ENCODE measurements at places on chromosomes 16 and 17.

GRCh38 chr16:23384878-23385277 lies 68.1 kb downstream of the COG7 start:
- DNase-seq: no peak

GRCh38 chr17:1989135-1989534 lies 36.0 kb downstream of the RTN4RL1 start:
- DNase-seq: no peak

GRCh38 chr16:84949772-84950436 lies 61.4 kb downstream of the ZDHHC7 start:
- no peak for DNase-seq

GRCh38 chr17:17812211-17813054 lies 24.4 kb downstream of the SREBF1 start:
- DNase-seq: peak; percentile 87

DNA sequence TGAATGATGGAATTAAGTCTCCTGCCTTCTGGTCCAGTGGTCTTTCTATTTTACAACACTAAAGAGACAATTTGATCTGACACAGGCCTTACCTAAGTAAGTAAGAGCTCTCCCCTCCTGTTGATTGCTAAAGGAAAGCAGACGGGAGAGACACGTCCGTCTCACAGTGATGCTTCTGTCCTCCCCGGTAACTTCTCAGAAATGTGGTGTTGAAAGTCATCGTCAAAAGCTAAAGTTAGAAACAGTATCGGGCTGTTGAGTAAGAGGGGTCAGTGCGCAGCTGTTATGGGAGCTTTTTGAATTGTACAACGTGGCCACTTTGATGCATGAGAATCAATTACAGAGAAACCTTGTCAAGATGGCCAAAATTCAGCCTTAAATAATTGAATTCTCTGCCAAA lies 1.9 kb upstream of the RBFOX1 start:
- DNase-seq: no peak

Measured in Right ventricle myocardium superior (tissue), 1 donor.